ENCODE measurements at places on chromosomes 13 and 19.

DNA sequence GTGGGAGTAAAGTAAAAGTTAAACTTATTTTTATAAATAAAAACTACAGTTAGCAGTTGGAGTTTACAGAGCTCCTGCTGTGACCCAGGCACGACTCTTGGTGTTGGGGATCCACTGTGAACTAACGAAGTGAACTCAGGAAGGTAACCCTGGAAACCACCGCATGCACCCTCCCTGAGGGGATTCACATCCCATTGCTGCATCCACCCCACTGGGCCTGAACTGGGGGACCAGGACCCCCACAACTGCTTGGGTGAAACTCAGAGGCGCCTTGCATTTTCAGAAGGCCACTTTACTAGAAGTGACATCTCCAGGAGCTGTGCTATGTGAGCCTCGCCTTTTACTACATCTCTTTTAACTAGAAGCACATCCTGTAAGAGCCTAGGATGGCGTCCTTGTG, 166.4 kb downstream of the TEX29 start:
- no peak for DNase-seq

DNA sequence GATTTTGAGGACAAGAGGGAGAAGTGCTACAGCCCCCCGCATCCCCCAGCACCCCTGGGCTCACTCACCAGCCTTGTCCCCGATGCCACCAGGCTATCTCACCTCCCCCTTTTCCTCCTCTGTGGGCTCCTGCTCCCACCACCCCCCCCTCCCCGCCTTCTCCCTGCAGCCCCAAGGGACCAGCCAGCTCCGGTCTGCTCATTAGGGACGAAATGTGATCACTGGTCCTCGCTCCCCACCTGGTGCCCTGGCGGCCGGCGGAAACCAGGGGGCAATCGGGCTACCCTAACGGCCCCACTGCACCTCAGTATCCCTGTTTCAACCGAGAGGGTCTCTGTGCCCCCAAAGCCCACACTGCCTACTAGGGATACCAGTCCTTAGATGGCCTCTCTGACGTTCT, 2.7 kb downstream of the GPR4 start:
- no peak for DNase-seq

- no peak for DNase-seq
Observed at GRCh38 chr13:67285611-67286010, 55.5 kb upstream of the PCDH9 start.

DNA sequence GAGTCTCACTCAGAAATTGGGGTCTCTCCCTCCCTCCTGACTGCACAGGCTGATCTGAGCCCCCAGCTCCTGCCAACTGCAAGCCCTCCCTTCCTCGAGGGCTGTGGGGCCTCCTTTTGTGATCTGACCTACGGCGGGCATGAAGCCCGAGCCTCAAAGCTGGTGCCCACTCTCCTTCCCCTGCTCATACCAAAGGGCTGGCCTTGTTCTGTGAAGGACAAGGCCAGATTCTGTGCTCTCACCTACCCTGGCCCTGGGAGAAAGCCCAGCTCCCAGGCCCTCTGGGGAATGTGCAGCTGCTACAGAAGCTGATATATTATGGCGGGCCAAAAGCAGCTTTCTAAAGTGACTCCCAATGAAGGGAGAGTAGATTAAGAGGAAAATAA, 9.0 kb upstream of the ECH1 start:
- no peak for DNase-seq

- no peak for DNase-seq
Observed at GRCh38 chr13:103903790-103904189, 837.6 kb upstream of the SLC10A2 start.

GRCh38 chr13:47039106-47039505, 142.3 kb upstream of the HTR2A start:
- no peak for DNase-seq

- no peak for DNase-seq
Observed at GRCh38 chr19:18730885-18731513, 47.5 kb downstream of the CRTC1 start.

GRCh38 chr19:32388393-32388855, 17.1 kb upstream of the DPY19L3 start:
- no peak for DNase-seq

DNA sequence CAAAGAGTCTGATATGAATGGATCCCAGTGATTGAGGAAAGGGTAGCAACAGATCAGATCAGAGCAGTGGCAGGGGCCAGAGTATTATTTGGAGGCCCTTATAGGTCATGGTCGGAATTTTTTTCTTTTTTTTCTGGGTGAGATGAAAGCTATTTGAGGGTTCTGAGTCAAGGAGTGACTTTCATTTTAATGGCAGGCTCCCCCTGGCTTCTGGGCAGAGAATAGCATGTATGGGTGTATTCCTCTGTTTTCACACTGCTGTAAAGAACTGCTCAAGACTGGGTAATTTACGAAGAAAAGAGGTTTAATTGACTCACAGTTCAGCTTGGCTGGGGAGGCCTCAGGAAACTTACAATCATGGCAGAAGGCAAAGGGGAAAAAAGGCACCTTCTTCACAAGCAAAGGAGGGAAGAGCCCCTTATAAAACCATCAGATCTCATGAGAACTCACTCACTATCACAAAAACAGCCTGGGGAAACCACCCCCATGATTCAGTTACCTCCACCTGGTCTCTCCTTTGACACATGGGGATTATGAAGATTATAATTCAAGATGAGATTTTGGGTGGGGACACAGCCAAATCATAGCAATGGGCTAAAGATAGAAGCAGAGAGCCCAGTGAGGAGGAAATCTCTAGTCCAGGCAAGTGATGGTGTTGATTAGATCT, 3.0 kb upstream of the SLC6A16 start:
- no peak for DNase-seq

DNA sequence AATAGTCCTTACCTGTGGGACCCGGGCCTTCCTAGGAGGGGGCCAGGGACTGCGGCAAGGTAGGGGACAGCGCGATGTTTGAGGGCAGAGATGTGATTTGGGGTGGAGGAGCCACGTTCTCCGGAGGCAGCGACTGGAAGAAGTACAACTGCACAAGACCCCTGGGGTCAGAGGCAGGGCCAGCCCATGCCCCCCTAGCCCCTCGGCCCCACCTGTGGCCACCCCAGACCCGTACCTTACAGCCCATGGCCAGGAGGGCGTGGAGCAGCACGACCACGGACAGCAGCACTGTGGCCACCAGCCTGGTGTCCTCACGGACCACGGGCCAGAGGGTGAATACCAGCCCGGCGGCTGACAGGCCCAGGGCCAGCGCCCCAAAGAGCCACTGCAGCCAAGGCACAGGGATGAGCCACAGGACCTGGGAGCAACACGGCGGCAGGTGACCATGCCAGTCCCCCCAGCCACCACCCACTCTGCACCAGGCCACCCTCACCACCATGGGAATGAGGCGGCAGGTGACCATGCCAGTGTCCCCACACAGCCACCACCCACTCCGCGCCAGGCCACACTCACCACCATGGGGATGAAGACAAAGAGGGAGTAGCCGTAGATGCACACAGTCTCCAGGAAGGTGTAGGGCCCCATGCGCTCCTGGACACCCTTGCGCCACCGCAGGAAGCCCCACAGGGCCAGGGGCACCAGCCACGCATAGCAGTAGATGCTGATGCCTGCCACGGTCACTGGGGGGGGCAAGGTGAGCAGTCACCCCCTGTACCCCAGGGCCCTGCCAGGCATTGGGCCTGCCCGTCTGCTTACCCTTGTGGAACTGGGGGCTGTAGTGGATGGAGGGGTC, 5.0 kb downstream of the YIPF2 start:
- no peak for DNase-seq

GRCh38 chr13:111458739-111459138, 138.3 kb downstream of the TEX29 start:
- DNase-seq: no peak

DNA sequence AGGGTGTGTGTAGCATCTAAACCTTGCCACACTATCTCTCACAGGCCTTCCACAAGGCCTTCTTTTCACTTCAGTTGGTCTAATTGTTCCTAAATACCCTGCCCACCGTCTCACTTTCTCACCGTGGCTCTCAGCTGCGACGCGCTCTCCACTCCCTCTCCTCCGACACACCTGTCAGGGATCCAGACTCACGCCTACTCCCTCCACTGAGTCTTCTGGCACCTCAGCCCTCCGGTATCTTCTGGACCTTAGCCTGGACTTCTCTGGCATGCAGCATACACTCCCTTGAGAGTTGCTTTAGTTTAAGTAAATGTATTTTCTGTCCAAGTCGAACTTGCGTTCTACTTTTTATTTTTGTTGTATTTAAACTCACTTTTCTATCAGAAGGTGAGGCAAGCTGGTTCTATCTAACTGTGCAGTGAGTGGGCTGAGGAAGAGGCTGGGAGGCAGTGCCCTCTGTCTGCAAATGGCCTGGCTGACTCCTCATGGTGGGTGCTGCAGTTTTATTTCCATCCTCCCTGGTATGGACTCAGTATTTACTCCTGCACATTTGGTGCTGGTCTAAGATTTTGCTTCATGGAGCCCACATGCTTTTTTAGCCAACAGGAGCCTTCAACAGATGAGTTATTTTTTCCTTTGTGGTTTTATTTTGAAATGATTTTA, 28.5 kb upstream of the ARGLU1 start:
- no peak for DNase-seq

- no peak for DNase-seq
Observed at GRCh38 chr19:44998025-44998424, 3.2 kb upstream of the RELB start.

Data from stimulated activated CD8-positive, alpha-beta memory T cell treated with anti-CD3 and anti-CD28 coated beads, Interleukin-2, amount 100 ng/mL, for 48 hours (primary cell).